Cerebellum (tissue), 4 donors: ENCODE measurements at places on chromosomes 3 and 15.

DNA sequence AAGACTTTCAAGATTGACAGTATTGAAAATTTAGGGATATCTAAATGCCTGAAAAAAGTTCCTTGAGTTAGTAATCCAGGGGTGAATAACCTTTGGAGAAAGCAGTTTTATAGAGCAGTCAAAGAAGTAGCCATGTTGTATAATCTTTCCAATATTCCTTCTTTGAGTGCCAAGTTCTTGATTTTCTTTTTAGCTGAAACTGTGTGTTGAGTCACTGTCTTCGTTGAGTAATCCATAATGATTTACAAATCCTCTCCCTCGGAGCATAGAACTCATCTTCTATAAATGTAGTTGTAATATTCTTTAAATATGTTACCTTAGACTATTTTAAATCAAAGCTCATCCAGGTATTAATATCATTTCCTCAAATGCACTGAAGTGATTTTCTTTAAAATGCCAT lies 135.2 kb downstream of the BBX start:
- DNase-seq, result no peak

DNA sequence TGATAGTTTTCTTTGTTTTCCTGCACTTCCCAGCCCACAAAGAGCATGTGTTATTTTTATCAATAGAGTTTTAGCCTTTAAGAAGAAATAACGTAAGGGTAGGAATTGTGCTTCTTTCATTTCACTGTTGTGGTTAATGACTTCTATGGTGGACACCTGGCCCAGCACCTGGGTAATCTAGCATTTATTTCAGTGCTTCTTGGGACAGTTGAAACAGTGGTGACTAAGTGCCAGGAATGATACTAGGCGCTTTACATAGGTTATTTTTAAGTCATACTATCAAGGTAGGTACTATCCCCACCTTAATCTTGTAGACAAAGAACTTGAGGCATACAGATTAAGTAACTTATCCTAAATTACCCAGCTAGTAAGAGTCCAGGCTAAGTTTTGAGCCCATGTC lies 243.8 kb downstream of the SOX2 start:
- DNase-seq, result no peak

- DNase-seq, result no peak
Observed at GRCh38 chr3:125442506-125442905, 67.4 kb upstream of the ZNF148 start.

DNA sequence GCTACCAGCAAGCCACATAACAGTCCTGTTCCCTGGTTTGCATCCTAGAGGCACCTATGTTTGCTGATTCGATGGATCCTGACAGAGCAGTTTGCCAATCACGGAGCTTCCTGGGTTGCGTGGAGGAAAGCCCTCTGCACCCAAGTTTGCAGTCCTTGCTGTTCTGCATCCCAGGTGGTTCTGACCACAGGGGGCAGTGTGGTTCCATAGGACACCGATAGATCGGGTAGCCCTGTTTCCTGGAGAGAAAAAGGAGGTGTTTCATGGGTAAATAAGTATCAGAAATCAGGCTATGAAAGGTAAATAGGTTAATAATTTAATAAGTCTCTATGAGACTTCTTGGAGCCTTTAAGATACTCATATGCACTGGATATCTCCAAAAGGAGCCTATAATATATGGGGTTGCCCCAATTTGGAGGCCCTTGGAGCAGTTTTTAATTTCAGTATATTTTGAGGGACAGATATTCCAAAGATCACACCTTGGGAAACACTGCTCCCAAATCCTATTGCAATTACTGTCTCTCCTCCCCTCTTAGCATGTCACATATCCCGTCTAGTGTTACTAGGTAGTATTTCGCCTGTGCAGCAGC lies 194.6 kb upstream of the TPM1 start:
- DNase-seq, result peak; percentile 58

DNA sequence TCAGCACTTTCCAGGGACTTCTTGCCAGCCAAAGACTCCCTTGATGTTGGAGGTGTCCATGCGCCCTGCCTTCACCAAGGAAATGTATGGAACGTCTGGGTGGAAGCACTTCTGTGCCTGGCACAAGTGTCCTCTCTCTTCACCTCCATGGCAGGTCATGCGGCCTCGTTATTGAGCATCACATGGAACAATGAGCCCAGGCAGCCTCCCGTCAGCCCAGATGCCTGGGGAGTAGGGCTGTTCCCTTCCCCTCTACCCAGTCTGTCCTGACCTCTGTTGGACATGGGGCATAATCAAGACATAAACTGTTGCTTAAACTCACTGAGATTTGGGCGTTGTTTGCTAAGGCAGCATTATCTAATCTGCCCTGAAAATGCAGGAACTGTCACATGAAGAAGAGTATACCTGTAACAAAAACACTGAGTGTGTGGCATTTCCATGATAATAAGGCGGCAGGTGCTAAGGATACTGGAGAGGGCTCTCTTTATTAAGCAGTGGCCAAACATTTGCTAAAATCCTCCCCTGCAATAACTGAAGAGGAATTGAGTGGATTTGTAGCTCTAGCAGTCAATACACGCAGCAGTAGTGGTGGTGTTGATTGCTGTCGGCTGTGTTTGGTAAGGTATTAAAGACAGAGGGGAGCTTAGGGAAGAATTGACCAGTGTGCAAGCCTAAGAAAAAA lies 338.2 kb upstream of the ATP10A start:
- no peak for DNase-seq

- peak; percentile 43 for DNase-seq
Observed at GRCh38 chr15:57306161-57306943, 70.0 kb upstream of the CGNL1 start.

- no peak for DNase-seq
Observed at GRCh38 chr3:16103472-16103871, 71.0 kb upstream of the GALNT15 start.

DNA sequence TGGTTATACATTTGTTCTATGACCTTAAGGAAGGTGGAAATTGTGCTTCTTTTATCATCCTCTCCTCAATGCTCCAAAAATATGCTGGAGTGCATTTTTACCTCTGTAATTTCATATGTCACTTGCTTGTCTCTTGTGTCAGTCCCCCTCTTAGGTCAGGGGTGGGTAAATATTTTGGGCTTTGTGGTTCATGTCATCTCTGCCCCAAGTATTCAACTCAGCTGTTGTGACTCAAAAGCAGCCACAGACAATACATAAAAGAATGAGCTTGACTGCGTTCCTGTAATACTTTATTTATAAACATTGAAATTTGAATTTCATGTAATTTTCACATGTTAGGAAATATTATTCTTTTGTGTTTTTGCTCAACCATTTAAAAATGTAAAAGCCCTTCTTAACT lies 60.4 kb upstream of the SLC24A5 start:
- DNase-seq, result no peak

- no peak for DNase-seq
Observed at GRCh38 chr3:123284399-123285010, 82.8 kb downstream of the SEC22A start.

DNA sequence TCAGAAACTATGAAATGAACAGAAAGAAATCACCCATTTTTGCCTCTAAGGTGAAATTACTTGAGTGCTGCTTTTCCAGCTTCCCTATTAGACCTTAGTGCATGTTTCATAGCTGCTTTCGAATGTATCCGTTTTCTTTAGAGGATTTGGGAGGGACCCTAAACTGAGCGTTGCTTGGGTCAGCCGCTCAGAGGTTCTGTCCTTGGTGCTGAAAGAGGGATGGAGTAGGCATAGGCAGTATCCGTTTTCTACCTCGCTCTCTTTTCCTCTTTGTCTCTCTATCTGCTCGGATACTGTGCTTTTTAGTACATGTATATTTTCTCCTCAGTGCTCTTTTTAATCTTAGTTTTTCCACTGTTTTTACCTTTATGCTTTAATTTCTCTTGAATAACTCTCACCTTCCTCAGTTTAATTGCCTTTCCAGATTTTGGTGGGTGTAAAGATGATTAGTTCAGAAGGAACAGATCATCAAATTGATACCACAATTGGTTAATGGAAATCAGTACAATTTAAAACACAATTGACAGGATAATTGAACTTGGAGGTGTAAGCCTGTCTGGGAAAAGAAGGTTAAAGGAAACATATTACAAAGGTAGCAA lies at the start of gene DRD3:
TSS of gene DRD3 (minus strand) at position 283 of the 599 bp plus-strand sequence. CDS start 7,060 bp downstream, outside the sequence.
- DNase-seq, result no peak

GRCh38 chr3:149284034-149284433 lies 49.4 kb downstream of the TM4SF18 start:
- no peak for DNase-seq

DNA sequence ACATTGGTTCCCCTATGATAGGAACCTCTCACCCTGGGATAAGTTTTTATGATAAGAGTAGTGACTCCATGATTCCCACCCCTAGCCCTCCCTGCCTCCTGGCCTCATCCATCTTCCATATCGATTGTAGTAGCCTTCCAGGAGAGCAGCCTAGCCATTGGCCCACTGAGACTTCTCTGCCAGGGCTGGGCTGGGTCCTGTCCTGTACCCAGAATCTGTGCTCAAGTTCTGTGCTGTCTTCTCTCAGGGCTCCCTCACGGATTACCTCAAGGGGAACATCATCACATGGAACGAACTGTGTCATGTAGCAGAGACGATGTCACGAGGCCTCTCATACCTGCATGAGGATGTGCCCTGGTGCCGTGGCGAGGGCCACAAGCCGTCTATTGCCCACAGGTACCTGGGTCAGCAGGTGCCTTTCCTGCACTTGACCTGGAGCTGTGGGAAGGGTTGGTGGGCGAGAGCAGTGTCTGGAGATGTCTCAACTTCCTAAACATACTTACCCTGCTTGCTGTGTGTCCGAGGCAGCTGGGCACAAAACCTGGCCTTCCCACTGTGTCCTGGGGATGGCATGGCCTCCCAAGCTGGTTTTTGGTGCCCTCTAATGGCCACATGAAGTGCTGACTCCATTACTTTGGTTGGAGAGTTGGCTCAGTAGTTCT lies 16.6 kb upstream of the EXOG start:
- DNase-seq, result peak; percentile 86

GRCh38 chr3:140902791-140903190 lies 38.8 kb upstream of the SLC25A36 start:
- DNase-seq, result no peak

DNA sequence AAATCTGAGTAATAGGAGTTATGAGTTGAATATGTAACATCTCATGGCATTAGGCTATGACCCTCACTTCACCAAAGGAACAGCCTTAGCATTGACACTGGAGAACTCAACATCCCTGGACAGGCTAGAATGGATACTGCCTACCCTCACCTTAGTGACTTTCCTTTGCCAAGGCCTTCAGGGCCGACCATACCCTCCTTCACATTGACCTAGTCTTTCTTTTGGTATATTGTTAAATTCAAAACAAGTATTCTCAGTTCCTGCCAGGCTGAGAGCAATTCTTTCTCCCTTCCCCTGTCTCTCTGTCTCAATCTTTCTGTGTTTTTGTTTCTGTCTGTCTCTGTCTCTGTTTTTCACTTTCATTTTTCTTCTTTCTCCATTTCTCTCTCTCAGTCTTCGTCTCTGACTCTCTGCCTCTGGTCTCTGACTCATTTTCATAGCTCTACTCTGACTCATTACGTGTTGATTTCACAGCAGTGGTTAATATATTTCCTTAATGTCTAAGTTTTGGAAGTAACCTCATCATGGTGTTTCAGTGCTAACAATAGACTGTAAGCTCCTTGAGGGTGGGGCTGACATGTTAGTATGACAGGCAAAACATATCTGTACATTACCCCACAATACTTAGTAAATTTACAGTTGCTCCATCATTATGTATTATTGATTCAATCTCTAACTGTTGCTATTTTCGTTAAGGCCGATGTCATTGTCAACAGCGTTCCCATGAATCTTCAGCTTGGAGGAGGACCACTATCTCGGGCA lies 32.5 kb downstream of the PARP15 start:
- DNase-seq, result no peak

DNA sequence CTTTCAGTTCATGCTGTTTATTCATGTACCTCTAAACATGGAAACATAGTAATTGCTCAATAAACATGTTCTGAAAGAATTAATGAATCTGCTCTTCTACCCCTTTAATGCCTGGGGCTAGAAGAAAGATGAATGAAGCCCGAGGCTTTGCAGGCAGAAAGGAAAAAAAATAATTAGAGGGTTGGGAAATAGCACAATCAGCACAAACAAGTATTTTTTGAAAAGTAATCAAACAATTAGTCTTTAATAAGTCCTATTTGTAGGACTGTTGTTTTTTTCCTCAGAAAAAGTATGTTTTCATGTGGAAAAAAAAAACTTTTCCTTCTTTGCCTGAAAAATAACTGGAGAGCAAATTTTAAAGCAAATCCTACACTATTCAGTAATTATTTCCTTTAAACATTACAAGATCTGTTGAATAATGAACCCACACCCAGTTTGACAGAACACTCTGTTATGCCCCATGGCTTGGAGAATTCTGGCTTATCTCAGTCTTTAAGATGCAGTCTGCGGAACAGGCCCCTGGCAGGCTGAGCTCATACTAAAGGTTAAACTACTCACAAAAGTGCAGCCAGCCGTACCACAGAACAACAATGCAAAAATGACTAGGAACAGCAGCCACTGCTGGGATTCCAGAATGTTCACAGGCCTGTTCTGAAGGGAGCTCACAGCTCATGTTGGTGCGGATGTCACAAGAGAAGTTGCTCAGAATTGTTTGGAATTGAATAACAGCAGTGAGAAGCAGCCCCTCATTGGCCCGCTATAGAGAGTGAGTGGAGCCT lies 79.2 kb downstream of the ABI3BP start:
- no peak for DNase-seq

- DNase-seq, result no peak
Observed at GRCh38 chr15:66854012-66854965, 152.3 kb downstream of the SMAD6 start.

- DNase-seq, result no peak
Observed at GRCh38 chr3:158352551-158352950, 218.4 kb upstream of the MLF1 start.

- DNase-seq, result no peak
Observed at GRCh38 chr3:165513715-165514701, 317.8 kb upstream of the SLITRK3 start.

DNA sequence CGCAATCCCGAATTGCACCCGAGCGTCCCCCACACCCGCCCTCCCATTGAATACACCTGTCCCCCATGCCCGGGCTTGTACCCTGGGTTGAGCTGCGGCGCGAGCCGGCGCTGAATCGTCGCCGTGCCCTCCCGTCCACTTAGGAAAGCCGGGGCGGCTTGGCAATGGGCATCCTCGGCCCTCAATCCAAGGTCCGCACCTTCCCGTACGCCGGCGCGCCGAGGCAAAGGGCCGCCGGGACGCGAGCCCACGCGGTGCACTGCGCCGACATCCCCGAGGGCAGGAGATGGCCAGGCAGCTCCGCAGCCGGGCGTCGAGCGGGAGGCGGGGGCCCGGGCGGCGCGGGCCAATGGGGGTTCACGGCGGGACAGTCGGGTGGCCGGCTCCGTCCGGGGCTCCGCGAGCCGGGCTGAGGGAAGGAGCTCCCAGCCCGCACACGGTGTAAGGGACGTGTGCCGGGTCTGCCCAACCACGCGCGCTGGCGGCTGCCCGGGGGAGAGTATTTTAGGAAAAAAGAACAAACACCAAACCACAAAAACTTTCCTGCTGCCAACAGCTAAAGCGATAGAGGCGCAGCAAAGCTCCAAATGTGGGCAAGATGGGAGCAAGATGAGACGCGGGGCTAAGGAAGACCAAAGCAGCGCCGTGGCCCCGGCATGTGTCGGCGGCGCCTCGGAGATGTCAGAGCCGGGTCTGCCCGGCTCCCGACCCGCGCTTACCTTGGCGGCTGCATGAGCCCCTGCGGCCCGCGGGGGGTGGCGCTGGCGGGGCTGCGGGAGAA lies 621 bp downstream of the RGMA start:
- DNase-seq, result no peak

- peak; percentile 15 for DNase-seq
Observed at GRCh38 chr15:79769069-79769481, 127.7 kb downstream of the MTHFS start.
